Heart left ventricle (tissue), 16 donors: ENCODE measurements at places on chromosomes 3 and 15. TPM values are rescaled to one million over a fixed set of nuclear protein-coding genes. Genes with fewer than 3 reads are reported as not detected.

- DNase-seq: no peak
These were observed 14.2 kb downstream of the BAHD1 start for GRCh38 chr15:40454904-40455391.

DNA sequence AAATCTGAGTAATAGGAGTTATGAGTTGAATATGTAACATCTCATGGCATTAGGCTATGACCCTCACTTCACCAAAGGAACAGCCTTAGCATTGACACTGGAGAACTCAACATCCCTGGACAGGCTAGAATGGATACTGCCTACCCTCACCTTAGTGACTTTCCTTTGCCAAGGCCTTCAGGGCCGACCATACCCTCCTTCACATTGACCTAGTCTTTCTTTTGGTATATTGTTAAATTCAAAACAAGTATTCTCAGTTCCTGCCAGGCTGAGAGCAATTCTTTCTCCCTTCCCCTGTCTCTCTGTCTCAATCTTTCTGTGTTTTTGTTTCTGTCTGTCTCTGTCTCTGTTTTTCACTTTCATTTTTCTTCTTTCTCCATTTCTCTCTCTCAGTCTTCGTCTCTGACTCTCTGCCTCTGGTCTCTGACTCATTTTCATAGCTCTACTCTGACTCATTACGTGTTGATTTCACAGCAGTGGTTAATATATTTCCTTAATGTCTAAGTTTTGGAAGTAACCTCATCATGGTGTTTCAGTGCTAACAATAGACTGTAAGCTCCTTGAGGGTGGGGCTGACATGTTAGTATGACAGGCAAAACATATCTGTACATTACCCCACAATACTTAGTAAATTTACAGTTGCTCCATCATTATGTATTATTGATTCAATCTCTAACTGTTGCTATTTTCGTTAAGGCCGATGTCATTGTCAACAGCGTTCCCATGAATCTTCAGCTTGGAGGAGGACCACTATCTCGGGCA, 32.5 kb downstream of the PARP15 start:
- DNase-seq: no peak

GRCh38 chr3:72270072-72270681, 485.2 kb upstream of the PROK2 start:
- DNase-seq: peak; percentile 91

DNA sequence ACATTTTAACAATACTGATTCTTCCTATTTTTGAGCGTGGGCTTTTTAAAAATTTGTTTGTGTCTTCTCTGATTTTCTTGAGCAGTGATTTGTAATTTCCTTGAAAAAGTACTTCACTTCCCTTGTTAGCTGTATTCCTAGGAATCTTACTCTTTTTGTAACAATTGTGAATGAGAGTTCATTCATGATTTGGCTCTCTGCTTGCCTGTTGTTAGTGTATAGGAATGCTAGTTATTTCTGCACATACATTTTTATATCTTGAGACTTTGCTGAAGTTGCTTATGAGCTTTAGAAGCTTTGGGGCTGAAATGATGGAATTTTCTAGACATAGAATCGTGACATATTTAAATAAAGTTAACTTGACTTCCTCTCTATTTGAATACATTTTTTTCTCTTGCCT, 582.8 kb upstream of the BCHE start:
- no peak for DNase-seq

GRCh38 chr15:99929266-99929665, 196.0 kb upstream of the LYSMD4 start:
- no peak for DNase-seq

DNA sequence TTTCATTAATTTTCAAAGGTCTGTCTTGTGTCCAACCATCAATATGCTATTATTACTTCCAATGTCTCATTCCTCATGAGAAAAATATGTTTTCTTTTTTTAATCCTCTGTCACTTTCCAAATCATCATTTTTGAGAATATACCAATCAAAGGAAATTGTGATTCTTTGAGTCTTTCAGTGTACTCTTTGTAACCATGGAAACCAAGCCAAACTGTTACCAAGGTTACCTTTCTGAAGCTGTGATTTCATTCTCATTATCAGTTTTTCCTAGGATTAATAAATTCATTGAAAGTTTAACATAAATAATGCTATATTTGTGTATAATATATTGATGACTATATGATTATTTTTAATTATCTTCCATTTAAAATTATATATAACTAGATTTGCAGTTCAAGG, 16.6 kb upstream of the PLSCR5 start:
- no peak for DNase-seq

- DNase-seq: no peak
These were observed 202.8 kb downstream of the CADM2 start for GRCh38 chr3:85161544-85161943.

GRCh38 chr15:69929905-69930630, 167.6 kb downstream of the TLE3 start:
- no peak for DNase-seq

DNA sequence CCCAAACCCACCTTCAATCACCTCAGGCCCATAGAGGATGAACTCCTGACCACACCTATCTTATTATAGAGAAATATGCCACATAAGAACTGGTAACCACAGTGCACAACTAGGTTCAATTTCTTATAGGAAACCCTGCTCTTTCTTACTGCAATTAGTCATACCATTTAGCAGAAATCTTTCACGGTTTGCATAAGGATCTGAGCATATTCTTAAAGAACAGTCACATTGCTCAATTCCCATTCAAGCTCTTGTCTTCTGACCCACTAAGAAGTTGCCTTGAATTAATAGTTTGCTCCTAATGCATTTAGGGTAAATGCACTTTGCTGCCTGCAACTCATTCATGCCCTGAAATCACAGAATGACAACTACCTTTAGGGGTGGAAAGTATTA, 9.2 kb downstream of the ERC2 start:
- no peak for DNase-seq

GRCh38 chr3:8524249-8524648, 22.6 kb downstream of the LMCD1 start:
- no peak for DNase-seq

DNA sequence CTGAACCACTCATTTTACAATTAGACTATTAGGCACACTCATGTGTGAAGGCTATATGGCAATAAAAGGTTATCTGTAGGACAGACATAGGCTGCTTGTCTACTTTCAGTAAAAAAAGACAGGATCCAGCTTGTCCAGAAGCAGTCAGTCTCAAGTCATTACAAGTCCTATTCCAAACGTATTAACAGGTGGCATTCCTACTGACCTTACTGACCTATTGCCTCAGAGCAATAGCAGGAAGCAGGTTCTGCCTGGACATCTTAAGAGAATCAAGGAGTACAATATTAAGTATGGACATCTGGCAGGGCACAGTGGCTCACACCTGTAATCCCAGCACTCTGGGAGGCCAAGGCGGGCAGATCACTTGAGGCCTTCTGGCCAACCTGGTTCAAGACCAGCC, 7.0 kb downstream of the CMTM6 start:
- DNase-seq: no peak

- no peak for DNase-seq
These were observed 195.2 kb upstream of the DPPA4 start for GRCh38 chr3:109532257-109533216.

DNA sequence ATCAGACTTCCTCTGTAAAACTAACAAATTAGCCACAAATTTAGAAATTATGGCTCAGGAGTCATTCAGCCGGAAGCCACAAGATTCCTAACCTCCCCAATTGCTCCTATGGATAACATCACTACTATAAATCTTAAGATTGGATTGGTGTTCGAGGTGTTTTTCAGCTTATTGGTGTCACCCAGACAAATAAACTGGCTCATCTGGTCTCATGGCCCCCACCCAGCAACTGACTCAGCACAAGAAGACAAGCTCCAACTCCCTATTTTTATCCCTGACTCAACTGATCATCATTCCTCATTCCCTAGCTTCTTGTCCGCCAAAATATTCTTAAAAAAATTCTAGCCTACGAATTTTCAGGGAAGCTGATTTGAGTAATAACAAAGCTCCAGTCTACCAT, 135.1 kb upstream of the STRIT1 start:
- DNase-seq: no peak

GRCh38 chr3:9250236-9250635, 790 bp upstream of the SRGAP3 start:
- DNase-seq: no peak

- DNase-seq: no peak
These were observed 152.2 kb downstream of the NEK11 start for GRCh38 chr3:131178710-131179375.

DNA sequence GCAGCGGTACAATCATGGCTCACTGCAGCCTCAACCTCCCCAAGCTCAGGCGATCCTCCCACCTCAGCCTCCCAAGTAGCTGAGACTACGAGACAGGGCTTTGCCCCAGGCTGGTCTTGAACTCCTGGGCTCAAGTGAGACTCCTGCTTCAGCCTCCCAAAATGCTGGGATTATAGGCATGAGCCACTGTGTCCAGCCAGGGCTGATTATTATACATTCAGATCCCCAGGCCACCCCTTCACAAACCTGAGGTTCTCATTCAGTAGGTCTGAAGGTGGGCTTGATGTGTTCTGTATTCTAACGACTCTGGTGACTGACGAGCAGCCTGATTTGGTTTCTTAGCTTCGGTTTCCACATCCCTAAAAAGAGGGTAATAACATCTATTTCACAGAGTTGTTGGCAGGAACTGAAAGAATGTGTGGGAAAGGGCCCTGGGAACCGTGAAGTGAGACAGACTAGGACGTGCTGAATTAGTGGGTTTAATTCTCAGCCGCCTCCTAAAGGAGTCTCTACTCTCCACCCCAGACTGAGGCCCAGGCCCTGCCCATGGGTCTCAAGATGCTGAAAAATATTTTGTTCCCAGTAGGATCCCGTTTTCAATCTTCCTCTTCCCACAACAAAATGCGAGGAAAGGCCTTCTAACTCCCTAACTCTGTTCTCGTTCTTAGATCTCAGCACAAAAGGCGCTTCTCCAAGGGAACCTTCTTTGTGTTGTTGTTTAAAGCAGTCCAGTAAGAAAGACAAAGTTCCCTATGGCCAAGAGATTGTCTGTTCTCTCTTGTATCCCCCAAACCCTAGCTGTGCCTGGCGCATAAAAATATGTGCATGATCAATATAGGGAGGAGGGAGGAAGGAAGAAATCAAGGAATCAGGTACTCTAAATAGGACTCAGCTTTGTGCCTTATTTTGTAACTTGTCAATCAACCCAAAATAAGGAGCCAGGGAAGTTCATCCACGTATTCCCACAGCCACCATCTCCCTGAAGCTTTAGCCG, 210.0 kb upstream of the TOPAZ1 start:
- DNase-seq: no peak

DNA sequence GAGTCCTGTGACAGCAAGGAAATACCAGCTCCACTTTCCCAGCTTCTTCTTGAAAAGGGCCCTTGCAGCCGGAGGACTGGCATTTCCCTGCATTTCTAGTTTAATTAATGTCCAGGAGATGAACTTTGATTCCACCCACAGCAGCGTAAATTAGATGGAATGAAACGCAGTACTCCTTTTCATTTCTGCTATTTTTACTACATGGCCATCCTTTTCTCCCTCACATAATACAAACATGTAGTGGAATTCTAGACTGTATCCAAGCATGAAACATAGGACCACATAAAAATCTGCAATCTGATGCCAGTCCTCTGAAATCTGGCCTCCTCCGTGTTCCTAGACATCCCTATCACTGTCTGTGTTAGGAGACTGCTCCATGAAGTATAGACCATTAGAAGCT, 403.2 kb downstream of the NR2F2 start:
- DNase-seq: no peak

- DNase-seq: peak; percentile 32
These were observed at the start of gene LRRC15 for GRCh38 chr3:194369522-194370279. TSS of gene LRRC15 (minus strand) at chr3:194369743. CDS start at chr3:194361043, 8,700 bp downstream.

DNA sequence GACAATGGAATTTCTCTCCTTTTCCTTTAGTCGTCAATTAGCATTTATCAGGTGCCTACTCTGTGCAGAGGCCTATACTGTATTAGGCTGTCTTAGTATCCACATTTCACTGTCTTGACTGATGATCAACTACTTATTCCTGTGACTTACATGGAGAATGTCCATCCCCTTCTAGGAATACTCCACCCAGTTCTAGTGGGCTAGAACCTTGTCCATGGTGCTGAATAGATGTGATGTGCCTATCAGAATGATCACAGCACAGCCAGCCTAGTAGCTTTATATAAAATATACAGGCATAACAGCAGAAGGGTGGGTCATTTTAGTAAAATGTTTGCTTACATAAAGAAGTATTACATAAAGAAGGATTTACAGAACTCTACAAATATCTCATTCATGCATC, 621.4 kb downstream of the PDCD6IP start:
- DNase-seq: no peak

- DNase-seq: no peak
These were observed 1.7 kb upstream of the HHATL start for GRCh38 chr3:42704136-42704841.

SKIL gene
- polyA plus RNA-seq: 9.6 TPM

CGNL1 gene
- polyA plus RNA-seq: 4.9 TPM

FGF12 gene
- polyA plus RNA-seq: 21.8 TPM

KCNAB1 gene
- polyA plus RNA-seq: 1.1 TPM

DGKG gene
- 9.0 TPM for polyA plus RNA-seq

KCNMB2 gene
- polyA plus RNA-seq: 1.9 TPM

CCDC80 gene
- polyA plus RNA-seq: 39.7 TPM
